Foreskin melanocyte (primary cell): ENCODE measurements at places on chromosomes 3 and 15.

DNA sequence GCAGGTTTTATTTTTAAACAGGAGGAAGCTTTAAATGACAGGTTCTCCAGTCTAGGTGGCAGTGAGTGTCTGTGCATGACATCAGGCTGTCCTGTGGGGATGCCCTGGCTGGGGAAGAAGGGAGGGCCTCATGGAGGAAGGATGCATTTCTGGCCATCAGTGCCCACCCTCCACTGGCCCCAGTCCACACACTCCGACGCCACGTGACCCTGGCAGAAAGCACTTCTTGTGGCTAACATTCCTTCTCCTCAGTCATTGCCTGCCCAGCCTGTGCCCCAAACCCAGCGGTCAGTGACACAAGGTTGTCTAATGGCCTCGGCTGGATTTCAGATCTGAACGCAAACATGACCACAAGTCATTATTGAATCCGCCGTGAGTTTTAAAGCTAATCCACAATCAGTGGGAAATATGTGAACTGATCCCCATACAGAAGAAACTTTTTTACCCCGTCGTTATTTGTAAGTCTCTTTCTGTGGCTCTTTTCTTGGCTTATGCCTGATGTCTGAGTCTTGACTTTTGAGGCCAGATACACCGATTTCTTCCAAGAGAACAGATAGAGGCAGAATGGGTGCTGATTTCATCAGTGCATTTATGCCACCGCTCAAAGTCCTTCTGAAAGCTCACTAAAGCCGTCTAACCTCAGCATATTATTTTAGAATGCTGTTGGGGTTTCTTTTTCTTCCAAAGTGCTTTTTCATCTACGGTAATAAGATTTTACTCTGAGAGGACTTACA is 17.3 kb upstream of the LRRK1 start:
- DNase-seq = no peak

DNA sequence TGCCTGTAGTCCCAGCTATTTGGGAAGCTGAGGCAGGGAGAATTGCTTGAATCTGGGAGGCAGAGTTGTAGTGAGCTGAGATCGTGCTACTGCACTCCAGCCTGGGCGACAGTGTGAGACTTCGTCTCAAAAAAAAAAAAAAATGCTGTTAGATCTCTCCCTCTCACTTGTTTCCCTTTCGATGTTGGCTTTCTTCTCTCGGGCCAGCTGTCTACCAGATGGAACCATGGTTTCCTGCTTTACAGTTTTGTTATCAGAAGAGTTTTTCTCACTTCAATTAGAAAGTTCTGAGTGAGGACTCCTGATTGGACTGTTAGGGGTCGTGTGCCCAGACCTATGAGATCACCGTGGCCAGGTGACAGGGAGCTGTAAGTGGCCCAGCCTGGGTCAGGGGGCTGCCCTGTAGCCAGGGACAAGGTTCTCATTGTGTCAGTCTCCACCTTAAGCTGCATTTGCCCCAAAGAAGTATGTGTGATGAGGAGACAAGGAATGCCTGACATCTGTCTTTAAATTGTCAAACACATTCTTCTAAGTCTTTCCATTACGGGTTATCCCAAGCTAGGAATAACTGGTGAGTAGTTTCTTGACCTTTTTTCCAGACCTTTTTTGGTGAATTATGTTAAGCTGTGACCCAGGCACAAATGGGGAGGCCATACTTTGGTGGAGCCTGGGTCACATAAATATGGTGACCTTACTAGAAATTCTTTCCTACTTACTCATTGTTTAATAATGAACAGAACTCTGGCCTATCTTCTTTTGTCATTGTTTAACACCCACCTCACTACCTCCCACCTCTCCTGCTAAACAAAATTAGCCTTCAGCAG is 25.2 kb downstream of the SNAPC5 start:
- DNase-seq = no peak

DNA sequence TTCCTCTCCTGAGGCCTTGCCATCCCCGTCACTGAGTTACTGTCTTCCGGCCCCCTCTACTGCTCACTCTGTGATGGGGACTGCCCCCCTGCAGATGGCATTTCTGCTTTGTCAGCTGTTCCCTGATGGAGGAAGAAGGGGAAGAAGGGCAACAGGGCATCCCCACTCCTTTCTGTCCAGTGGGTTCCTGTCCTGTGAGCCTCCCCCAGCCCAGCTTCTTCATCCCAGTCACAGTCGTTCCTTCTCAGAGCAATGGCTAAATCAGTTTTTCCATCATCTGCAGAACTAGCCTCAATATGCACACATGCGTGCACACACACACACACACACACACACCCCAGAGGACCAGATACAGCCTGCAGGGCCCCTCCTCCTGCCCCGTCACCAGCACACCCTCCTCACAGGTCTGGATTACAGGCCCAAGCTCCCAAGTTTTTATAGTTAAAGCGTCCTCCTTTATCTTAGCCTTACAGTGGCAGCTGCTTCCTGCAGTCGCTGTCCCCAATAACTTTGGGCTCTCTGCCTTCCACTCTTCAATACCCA is 21.4 kb downstream of the ALDH1L1 start:
- DNase-seq = no peak

GRCh38 chr3:171018156-171018935 is 8.2 kb downstream of the SLC2A2 start:
- DNase-seq = no peak

DNA sequence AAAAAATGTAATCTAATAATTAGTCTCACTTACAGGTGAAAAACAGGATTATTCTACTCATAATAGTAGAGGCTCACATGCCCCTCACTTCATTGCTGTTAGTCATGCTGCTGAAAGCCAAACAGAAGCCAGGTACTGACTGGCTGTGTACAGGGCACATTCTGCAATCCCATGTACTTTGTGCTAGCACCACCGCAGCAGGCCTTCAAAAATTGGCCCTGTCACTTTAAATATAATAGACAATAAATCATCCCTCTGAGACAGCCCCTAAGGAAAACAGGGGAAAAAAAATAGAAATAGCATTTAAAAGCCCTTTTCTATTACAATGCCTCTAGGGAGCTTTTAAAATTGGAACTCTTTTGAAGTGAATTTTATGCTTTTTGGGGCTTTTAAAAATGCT is 723.8 kb downstream of the TUSC7 start:
- no peak for DNase-seq
